ENCODE measurements at places on chromosomes 5 and 9. TPM values are rescaled to one million over a fixed set of nuclear protein-coding genes. Genes with fewer than 3 reads are reported as not detected.

DNA sequence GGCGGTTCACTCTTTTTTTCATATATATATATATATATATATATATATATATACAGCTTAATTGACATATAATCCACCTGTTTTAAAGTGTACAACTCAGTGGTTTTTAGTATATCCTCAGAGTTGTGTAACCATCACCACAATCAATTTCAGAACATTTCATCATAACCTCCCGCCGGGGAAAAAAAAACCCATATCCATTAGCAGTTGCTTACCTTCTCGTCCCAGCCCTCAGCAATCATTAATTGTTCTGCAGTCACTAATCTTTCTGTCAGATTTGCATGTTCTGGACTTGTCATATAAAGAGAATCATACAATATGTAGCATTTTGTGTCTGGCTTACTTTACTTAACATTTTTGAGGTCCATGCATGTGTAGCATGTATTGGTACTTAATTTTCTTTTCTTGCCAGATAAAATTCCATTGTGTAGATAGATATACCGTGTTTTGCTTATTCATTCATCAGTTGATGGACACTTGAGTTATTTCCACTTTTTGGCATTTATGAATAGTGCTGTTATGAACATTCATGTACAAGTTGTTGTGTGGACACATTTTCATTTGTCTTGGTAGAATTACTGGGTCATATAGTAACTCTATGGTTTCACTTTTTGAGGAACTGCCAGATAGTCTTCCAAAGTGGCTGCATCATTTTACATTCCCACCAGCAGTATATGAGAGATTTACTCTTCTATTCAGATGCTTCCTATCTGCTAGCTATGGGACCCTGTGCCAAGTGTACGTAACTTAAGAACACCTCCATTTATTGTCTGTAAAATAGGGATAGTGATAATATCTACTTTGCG lies 3.5 kb upstream of the RNF145 start:
- DNase-seq: no peak

DNA sequence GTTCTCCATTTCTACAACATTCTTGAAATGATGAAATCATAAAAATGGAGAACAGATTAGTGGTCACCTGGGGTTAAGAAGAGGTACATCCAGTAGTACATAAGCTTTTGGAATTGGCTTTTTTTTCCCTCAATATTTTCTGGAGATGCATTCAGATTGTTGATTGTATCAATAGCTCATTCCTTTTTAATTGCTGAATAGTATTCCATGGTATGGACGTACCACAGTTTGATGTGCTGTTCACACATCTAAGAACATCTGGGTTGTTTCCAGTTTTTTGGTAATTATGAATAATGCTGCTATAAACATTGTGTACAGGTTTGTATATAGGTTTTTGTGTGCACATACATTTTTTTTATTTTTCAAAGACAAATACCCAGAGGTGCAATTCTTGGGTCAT lies 130.0 kb downstream of the PPP2R2B start:
- no peak for DNase-seq

GRCh38 chr9:115230924-115231515 lies 113.1 kb upstream of the TNC start:
- no peak for DNase-seq

- DNase-seq: no peak
Measured at GRCh38 chr5:10199692-10200091, 50.0 kb downstream of the ATPSCKMT start.

DNA sequence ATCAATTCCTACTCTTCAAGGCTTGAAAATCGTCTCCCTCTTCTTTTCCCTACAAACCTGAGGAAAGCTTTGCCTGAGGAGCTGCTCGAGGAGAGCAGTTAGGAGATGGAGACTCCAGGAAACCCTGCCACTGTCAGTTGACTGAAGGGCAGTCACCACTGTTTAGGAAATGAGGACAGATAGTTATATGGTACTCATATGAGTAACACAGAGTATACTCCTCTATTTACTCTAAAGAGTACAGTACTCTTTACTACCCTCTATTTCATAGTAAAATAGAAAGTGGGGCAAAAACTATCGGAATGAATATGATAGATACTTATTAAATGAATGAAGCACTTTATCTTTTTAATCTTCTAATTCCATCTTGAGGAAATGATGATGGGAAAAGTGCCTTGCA lies 115.8 kb downstream of the MAPKAP1 start:
- no peak for DNase-seq

DNA sequence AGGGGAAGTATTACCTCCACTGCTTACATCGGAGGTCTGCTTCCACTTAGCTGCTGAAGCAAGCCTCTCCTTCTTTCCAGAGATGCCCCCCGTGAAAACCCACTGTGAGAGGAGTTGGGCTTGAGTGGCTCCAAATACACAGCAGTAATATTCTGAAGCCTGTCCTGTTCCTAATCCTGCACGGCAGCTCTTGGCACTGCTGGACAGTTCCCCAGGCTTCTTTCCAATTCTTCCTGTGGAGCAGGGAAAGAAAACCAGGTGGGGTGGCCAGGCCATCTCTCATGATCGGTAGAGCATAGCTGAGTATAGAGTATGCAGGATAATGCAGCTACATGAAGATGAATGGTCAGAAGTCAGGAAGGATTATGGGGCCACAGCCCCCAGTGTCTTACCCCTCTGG lies 335.3 kb downstream of the MARCHF11 start:
- DNase-seq: no peak

DNA sequence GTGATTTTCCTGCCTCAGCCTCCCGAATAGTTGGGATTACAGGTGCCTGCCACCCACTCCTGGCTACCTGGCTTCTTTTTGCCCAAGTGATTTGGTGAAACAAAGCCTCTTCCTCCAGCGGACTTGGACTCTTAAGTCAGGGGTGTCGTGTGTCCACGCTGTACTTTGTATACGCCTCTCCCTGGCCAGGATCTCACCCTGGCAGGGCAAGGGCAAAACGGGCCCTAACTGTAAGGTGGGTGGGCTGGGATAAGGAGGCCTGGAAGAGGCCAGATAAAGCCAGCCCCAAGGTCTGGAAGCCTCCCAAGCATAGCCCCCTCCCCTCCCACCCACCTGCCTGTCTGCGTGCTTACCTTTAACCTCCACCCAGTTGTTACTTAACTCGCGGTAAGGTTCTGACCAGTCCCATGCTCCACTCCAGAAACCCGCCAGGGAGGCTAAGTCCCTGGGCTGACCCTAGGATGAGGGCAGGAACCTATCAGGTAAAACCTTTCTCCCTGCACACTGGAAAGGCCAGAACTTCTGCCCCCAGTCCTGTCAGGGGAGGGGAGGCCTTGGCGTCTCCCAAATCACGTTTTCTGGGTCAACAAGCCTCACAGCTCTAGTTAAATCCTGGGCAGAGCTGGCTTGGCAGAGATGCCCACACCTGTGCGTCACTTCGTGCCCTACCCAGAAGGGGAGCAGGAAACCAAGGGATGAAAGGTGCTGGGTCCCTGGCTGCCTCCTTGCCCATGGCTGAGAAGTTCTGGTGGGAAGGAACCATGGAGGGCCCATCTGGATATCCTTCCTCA lies 8.4 kb downstream of the CDK9 start:
- DNase-seq: no peak

The GABRG2 gene
- 0.03 TPM for polyA plus RNA-seq

The LURAP1L gene
- polyA plus RNA-seq: 0.04 TPM

GRCh38 chr5:21212026-21212425 lies 1224.0 kb upstream of the CDH18 start:
- DNase-seq: no peak

DNA sequence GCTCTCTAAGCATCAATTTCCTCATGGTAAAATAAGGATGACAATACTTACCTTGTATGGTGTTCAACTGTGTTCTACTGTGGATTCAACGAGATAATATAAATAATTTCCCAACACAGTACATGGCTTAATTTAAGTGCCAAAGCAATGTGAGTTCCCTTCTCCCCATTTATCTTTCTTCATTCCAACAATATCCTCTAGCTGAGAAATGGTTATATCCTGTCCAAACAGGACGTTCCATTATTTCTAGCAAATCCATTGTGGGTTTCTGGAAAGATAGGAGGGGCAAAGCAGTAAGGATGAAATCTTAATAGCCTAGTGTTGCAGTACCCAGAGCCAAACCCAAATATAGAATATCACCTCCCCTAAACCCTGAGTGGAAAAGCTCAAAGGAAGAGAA lies 22.0 kb downstream of the ABCA1 start:
- no peak for DNase-seq

DNA sequence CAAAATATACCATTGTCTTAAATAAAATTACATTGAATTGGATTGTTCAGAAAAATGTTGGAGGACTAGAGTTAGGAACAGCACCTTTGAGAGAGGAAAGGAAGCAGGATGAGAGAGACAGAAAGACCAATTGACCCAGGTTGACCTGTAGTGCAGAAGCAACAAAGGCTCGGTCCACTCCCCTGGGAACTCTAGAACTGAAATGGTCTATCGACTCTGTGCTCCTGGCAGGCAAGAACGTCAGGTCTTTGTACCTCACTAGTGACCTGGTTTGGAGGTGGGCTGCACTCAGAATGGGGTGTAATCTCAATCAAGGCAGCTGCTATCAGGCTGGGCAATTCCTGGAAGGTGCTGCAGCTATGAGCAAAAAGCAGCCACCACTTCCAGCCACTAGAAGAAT lies 110.8 kb downstream of the FAM174A start:
- no peak for DNase-seq
